Stimulated activated CD4-positive, alpha-beta T cell treated with anti-CD3 and anti-CD28 coated beads, TNF-alpha, amount 100 ng/mL, for 1 hour (primary cell): ENCODE measurements at places on chromosomes 1 and 21.

DNA sequence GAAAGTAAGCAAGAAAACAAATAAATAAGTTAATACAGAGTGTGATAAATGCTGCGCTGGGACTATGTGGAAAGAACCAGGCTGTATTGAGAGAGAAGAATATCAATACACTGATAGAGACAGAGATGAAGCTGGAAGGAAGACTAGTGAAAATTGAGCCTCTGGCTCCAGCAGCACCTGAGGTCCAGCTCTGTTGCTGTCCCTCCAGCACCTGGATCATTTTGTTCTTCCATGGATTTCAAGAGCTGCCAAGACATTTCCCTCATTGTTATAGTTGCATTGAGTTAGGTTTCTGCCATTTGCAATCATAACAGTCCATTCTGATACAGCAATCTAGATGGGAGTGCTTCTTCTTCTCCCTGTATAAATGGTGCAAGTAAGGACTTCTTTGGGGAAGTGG lies 242.7 kb upstream of the FGGY start:
- no peak for DNase-seq

GRCh38 chr1:94522304-94522703 lies 19.3 kb downstream of the F3 start:
- DNase-seq: no peak

DNA sequence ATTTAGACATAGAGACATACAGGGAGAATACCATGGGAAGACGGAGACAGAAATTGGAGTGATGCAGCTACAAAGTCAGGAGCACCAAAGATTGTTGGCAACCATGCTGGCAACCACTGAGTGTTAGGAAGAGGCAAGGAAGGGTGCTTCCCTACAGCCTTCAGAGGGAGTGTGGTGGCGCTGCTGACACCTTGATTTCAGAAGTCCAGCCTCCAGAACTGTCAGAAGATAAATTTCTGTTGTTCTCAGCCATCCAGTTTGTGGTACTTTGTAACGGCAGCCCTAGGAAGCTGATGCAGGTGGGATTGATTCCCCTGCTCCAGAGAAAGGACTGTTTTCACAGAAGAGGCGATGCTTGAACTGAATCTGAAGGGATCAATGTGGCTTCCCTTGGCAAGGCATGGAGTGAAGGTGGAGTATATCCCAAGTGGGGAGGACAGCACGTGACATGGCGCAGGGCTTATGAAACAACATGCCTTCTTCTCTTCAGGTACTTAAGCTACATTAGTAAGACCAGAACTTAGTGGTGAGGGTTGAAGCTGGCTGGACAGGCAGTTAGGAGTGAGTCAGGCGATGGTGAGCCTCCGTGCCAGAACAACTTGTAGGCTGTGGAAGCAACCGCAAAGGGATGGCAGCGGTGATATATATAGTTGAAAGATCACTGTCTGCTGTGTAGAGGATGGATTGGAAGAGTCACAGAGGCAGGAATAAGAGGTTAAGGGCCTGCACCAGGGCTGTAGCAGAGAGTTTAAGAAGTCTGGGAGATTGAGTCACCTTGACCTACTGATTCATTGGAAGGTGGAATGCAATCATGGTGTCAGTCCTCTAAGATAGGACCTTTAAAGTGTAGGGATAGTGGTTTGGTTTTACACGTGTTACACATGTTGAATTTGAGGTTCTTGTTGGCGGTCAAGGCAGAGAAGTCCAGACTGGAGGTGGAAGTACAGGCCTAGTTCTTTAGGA lies 2.1 kb downstream of the LEPR start:
- no peak for DNase-seq

DNA sequence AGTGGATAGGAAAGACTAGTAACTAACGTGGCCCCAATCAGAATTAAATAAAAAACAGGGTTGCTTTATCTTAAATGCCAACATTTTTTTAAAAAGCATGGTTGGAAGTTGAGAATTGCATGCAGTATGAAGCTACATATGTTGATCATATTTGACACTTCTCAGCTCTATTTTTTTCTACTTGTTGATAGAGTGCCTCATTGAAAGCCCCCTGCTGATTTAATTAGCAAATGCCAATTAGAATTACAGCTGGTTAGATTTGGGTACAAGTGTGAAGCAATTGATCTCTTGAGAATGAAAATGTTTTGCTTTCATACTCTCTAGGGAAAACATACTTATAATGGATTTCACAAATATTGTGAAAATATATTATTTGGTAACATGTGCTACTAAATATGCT lies 40.5 kb downstream of the CHD1L start:
- DNase-seq: no peak

GRCh38 chr1:6822530-6823359 lies 37.5 kb downstream of the CAMTA1 start:
- DNase-seq: no peak

DNA sequence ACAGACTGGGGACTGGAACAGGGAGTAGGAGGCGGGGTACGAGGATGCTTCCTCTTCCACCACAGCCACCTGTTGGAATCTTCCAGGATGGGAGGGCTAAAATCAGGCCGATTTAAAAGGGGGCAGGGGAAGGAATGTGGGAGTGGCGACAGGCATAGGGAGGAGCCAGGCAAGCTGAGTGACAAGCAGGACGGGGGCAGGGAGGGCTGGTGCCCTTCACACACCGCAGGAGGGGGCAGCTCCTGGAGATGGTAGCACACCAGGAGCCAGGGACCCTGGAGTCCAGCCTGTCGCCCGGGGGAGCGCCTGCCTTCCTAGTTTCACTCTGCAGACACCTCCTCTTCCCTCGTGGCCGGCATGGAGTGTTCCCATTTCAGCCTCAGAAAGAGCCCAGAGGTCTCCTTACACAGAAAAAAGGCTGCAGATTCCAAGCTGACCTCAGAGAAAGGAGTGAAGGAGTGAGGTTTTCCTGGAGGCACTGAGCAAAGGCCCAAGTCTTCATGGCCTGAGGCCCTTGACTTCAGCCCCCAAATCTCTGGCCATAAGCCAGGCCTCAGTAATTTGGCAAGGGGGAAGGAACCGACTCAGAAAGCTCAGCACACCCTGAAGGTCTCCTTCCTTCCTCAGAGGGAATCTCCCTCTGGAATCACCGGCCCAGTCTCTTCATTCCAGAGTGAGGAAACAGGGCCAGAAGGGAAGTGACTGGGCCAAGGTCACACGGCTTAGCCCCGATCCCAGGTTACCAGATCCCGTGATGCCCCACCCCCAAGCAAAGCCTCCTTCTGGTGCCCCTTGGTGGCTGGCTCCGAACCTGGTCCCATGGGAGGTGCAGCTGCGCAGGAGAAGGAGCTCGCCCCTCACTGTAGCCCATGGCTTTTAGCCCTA lies 8.1 kb downstream of the BLACAT1 start:
- no peak for DNase-seq

DNA sequence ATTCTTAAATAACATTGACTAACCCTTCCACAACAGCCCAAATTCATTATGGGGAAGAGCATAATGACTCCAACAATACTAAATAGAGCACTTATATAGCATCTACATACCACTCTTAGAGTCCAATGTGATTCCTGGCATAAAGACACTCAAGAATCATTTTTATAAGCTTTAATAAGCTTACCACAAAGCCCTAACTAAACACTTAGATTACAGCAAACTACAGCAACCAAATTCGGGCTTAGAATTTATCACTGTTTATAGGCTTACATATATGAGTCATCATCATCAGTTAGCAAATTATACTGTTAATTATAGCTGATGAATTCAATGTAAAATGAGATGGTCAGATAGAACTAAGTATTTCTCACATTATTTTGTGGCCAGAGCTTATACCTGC lies 7.3 kb downstream of the SCYL3 start:
- DNase-seq: no peak

DNA sequence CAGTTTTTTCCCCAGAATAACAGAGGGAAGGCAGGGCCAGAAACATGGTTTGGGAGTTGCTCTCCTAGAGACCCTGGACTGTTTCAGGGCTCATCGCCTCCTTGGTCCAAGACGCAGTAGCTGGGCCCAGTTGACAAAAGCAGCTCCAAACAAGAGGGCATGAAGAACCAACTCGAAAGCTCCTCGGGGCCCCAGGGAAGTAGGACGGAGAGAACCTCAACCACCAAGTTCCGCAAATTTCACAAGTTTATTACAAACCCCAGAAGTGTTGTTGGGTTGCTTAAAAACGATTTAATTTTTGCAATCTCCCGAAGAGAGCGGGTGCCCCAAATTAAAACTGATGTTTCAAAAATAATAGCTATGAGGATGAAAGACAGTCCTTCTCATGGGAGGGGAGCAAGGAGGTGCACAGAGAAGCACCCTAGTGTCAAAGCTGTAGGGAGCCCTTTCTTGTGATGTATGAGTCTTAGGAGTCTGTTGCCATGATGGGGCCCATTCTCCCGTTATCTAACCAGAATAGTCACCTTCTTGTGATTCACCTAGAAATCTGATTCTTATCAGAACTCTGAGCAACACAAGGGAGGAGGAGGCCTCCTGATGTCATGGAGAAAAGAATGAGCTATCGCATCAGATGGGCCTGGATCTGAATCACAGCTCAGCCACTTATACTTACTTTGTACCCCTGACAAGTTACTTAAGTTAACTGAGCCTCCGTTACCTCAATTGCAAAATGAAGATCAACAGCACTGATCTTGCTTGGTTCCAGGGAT lies 165.7 kb upstream of the IRF2BP2 start:
- DNase-seq: no peak

- DNase-seq: no peak
Measured at GRCh38 chr1:112316254-112316913, 79.6 kb upstream of the CTTNBP2NL start.

DNA sequence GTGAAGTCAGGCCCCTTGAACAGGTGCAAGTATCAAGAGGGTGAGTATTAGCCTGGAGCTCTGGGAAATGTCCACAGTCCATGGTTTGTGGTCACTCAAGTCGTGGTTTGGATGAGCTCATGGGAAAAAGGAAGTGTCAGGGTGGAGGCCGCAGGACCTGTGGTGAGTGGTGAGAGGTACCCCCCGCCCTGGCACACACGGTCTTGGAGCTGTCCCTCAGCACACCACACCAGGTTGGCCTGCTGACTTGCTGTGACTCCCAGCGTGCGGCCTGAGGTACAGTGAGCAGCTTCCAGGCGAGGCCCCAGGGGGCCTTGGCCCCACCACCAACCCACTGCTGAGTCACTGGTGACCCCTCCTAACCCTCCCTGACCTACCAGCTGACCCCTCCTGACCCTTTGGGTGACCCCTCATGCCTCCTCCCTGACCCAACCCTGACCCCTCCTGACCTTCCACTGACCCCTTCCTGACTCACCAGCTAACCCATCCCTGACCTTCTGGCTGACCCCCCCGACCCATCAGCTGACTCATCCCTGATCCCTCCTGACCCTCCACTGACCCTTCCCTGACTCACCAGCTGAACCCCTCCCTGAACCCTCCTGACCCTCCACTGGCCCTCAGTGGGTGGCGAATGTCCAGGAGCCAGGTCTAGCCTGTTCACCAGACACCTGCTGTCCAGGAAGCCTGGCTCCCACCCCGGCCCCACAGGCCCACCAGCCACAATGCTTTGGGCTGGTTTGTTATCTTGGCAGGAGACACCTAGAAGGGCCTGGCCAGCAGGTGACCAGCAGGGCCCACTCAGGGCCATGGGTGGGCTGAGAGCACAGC lies 34.8 kb upstream of the RNF187 start:
- DNase-seq: no peak

DNA sequence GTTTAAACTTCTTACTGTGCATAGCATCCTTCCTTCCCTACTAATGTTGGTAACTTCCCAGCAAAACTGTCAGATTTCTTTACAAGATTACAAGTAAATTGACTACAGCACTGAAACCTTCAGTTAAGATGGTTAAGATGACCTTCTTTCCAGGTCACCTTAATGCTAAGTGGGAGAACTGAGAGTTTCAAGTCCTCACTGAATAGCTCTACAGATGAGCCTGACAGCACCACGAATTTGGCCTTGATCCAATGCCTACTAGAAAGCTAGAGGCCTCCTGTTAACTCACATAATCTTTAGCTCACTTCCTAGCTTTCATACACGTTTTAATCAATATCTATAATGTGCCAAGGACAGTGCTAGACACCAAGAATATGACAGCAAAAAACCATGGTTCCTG lies 276.0 kb upstream of the PLD5 start:
- no peak for DNase-seq

GRCh38 chr1:154683820-154684219 lies 75.8 kb upstream of the ADAR start:
- no peak for DNase-seq

- DNase-seq: no peak
Measured at GRCh38 chr1:56933606-56934005, 32.2 kb downstream of the C8B start.

GRCh38 chr1:9590201-9590600 lies 1.5 kb downstream of the TMEM201 start:
- no peak for DNase-seq

DNA sequence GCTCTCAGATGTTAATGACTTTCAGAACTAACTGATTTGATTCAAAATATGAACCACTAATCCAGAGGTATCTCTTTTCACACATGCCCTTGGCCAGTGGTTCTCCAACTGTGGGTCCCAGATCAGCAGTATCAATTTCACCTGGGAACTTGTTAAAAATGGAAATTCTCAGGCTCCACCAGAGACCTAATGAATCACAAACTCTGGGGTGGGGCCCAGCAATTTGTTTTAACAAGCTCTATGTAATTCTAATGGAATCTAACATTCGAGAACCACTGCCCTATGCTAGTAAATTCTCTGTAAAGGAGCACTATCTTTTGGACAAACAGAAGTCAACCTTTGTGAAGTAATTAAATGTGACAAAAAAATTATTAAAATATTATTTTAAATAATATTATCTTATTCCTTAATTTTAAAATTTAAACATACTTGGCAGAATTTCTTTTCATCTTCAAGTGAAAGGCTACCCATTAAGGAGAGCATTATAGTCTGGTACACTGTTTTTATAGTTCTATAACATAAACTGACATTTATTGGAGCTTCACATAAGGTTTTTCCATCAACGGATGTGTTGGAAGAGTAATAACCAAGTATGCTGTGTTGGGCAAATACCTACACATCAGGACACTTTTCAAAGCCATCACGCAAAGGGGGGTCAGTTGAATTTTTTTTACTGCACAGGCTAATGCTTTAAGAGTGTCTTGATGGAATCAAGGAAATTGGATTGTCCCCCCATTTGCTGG lies 130.4 kb downstream of the LHX4 start:
- no peak for DNase-seq

DNA sequence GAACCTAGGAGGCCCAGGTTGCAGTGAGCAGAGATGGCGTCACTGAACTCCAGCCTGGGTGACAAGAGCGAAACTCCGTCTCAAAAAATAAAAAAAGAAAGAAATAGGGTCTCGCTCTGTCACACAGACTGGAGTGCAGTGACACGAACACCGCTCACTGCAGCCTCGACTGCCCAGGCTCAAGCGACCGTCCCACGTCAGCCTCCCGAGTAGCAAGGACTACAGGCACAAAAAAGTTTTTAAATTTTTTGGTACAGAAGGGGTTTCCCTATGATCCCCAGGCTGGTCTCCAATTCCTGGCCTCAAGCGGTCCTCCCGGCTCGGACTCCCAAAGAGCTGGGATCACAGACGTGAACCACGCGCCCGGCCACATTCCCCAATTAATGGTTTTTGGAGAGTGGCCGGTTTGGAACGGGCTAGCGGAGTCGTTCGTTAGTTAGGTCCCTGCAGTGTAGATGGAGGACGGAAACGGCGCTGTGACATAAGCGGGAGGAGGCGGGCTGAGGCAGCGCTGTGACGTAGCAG lies 611 bp upstream of the GUK1 start:
- DNase-seq: no peak

GRCh38 chr21:17513214-17514123 lies 626 bp downstream of the CXADR start:
- DNase-seq: no peak
